Endodermal cell (in vitro differentiated cells): ENCODE measurements at places on chromosomes 1 and 21. TPM values are rescaled to one million over a fixed set of nuclear protein-coding genes. Genes with fewer than 3 reads are reported as not detected.

GRCh38 chr1:15100121-15100879 lies 53.2 kb upstream of the TMEM51 start:
- peak; percentile 91 for DNase-seq
- H3K4me1 ChIP-seq = no peaks in the 10 kb centered on the region
- no peaks in the 10 kb centered on the region for H3K36me3 ChIP-seq
- no peak overlapping the region for H3K27ac ChIP-seq
- no peak overlapping the region for H3K4me3 ChIP-seq

- no peak for DNase-seq
- no peaks in the 10 kb centered on the region for H3K36me3 ChIP-seq
- H3K27me3 ChIP-seq = no peaks in the 10 kb centered on the region
- no peak overlapping the region for H3K4me3 ChIP-seq
Observed at GRCh38 chr1:79845936-79846335, 839.4 kb upstream of the ADGRL4 start.

DNA sequence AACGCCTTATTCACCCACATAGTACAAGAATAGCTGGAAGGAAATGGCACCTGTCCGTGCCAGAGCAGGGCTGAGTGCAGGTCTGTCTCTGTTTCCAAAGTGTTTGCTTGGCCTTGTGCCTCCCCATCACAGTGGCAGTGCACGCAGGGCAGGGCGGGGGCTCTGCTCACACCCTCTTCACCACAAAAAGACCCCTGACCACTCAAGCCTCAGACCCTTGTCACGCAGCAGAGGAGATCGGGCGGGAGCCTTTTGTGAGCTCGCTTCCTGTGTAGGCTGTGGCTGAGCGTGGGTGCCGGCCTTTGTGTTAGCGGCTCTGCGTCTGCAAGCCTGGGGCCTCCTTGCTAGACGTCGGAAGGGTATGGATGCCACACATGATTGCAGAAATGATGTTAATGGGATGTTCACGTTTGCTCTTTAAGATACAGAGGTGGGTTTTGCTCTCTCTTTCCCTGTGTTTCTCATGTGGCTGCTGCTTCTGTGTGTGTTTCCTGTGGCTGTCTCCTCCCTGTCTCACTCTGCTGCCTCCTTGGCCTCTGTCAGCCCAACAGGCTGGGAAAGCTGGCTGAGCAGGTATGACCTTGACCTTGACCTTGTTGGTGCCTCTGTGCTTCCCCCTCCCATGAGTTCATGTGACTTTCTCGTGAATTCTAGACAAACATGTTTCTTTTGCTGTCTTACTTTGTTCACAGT lies 45.4 kb downstream of the S100B start:
- no peak overlapping the region for H3K4me3 ChIP-seq
- no peak for DNase-seq
- H3K27me3 ChIP-seq = no peaks in the 10 kb centered on the region
- H3K27ac ChIP-seq = peak overlapping the region; percentile 16
- H3K36me3 ChIP-seq = peaks cover 59% of the 10 kb centered on the region

Gene ZNF672
- total RNA-seq = 28.2 and 33.6 TPM in 2 replicates

Gene OR2T33
- total RNA-seq = 0.36 TPM in 1 of 3 replicates, not detected in the others
